ENCODE measurements at places on chromosomes 6 and 20.

DNA sequence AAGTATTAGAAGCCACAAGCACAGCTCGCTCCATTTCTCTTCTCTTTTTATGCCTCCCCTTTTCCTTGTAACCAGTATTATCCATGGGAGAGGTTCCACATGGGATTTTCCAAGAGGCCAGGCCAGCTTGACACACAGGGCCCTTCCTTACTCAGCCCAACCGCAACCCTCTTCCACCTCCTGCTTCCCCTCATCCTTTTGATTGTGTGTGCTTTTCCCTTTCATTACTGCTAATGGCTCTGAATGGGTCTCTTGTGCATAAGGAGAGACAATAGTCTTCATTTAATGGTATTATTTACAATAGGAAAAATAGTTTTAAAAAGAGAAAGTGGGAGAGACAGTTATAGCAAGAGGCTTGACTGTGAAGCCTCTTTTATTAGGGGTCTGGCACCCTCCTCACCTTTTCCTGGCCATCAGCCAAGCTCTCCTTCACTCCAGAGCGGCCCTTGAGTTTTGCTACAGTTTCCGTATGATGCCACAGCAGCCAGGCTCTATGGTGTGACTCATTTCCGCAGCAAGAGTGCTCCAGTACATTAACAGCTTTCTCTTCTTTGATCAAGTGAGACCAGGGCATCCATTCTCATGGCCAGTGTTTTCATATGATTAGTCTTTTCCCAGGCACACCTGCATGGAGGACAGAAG, 579.5 kb downstream of the TFAP2B start:
- no peak for DNase-seq
- no peaks in the 10 kb centered on the region for H3K36me3 ChIP-seq
- H3K27me3 ChIP-seq, result no peaks in the 10 kb centered on the region
- no peak overlapping the region for H3K27ac ChIP-seq
- H3K4me3 ChIP-seq, result no peak overlapping the region

- no peak overlapping the region for H3K4me3 ChIP-seq
- no peak overlapping the region for H3K27ac ChIP-seq
- no peaks in the 10 kb centered on the region for H3K36me3 ChIP-seq
- no peak for DNase-seq
Observed at GRCh38 chr6:157521362-157522335, 140.7 kb downstream of the ZDHHC14 start.

- peak overlapping the region; percentile 81 for H3K27ac ChIP-seq
- no peaks in the 10 kb centered on the region for H3K27me3 ChIP-seq
- H3K36me3 ChIP-seq, result no peaks in the 10 kb centered on the region
Observed at GRCh38 chr20:48456366-48457192, 371.2 kb downstream of the PREX1 start.

DNA sequence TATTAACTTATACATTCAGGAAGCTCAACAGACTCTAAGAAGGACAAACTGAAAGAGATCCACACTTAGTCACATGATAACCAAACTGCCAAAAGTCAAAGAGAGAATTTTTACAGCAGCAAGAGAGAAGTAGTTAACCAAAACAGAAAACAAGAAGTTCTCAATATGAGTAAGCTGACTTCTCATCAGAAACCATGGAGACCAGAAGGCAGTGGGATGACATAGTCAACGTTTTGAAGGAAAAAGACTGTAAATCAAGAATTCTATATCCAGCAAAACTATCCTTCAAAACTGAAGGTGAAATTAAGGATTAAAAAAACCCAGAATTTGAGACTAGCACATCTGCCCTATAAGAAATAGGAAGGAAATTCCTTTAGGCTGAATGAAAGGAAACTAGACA, 60.4 kb downstream of the COL19A1 start:
- DNase-seq, result no peak
- H3K27ac ChIP-seq, result no peak overlapping the region
- H3K4me1 ChIP-seq, result no peaks in the 10 kb centered on the region
- H3K36me3 ChIP-seq, result peaks cover 2% of the 10 kb centered on the region

DNA sequence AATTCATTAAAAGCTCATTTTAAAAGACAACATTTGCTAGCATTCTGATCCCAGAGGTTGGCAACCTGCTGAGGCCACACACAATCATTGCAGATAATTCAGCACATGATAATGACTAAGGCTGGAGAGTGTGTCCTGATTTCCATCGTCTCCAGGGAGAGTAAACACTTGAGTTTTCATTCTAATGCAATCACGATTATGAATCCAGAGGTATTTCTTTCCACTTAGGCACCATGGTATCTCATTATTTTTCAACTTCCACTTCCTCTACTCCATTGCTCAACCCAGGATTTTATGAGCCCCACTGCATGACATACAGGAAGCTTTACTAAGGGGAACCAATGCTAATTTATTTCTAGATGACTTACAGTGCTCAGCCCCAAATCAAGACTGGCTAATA, 273.8 kb upstream of the AGPAT4 start:
- H3K27me3 ChIP-seq, result no peaks in the 10 kb centered on the region
- peaks cover 2% of the 10 kb centered on the region for H3K4me1 ChIP-seq
- no peak overlapping the region for H3K27ac ChIP-seq
- H3K36me3 ChIP-seq, result no peaks in the 10 kb centered on the region

Measured in mesothelial cell of epicardium (in vitro differentiated cells).